IPS DF 19.7 (cell line): ENCODE measurements at places on chromosomes 16 and 17.

- DNase-seq = no peak
Measured at GRCh38 chr17:4969047-4969550, 1.5 kb upstream of the SPAG7 start.

DNA sequence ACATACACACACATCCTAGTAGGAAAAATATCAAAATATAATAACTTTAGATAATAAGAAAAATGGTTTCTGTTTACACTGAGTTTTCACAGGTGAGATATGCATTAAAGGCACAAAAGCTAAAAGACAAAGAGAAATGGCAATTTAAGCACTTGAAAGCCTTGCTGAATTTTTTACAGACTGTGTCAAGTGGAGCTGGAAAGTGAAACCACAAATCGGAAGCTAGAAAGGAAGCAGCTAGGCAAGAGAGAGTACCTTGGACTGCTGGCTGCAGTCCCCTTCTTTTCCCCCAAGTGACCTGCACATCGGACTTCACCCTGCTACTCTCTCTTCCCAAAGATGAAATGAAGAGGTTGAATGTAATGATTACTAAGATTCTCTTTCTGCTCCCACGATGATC, 135.1 kb downstream of the CDH13 start:
- no peak for DNase-seq

- DNase-seq = no peak
Measured at GRCh38 chr17:29880031-29880430, 50.0 kb downstream of the SSH2 start.

GRCh38 chr16:87549627-87550494, 52.4 kb upstream of the JPH3 start:
- DNase-seq = no peak

- DNase-seq = peak; percentile 68
Measured at GRCh38 chr16:23279721-23280153, 22.4 kb upstream of the SCNN1B start.

DNA sequence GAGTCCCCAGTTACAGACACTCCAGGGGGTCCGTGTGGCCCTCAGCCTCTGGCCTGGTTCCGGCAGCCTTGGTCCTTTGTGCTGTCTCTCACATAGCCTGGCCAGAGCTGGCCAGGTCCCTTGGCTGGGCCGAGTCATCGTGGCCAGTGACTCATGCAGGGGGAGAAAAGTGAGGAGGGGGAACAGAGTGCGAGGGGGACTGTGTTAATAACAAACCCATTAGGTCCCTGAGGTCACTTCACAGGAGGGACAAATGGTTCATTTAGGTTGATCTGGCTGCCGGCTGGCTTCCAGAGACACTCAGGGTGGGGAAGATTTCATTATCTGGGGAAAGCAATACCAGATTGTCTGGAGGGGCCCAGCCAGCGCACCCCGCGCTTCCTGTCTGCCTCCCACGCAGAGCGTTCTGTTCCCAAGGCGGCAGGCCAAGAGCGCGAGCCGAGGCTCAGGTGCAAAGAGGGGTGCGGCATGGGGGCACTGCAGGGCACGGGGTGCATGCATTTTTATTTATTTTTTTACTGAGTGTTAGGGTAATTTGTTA, 223.1 kb downstream of the SEC14L1 start:
- no peak for DNase-seq

DNA sequence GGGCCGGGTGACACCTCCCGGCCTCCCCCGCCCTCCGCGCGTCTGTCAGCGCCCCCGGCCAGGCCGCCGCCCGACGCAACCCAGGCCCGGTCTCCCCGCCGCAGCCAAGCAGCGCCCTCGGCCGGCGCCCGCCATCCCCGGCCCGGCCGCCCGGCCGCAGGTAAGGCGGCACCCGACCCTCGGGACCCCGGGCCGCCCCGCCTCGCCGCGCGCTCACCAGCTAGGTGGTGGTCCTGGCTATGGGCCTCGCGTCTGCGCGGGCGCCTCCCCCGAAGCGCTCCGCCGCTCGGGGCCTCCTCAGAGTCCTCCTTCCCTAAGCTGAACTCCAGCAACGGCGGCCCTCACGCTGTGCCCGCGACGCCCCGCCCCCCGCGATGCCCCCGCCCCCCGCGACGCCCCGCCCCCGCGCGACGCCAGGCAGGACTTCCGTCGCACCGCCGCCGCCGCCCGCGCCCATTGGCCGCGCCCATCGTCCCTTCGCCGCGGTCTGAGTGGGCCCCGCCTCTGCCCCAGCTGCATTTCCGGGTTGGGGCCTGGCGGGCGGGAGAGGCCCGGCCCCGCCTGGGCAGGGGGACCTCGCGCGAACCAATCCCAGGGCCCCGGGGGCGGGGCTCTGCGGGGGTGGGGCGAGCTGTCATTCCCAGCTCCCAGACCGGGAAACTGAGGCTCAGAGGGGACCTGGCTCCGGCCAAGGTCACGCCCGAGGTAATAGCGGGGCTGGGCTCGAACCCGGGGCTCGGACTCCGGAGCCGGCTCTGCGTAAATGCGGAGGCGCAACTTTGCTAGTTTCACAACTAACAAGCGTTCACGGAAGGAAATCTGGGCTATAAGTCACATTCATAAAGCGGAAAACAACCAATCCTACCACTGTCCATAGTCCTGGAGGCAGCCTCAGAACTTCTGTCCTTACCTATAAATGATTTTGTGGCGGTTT, 9.0 kb upstream of the KCTD5 start:
- no peak for DNase-seq

- no peak for DNase-seq
Measured at GRCh38 chr17:53724726-53725125, 98.0 kb upstream of the KIF2B start.

DNA sequence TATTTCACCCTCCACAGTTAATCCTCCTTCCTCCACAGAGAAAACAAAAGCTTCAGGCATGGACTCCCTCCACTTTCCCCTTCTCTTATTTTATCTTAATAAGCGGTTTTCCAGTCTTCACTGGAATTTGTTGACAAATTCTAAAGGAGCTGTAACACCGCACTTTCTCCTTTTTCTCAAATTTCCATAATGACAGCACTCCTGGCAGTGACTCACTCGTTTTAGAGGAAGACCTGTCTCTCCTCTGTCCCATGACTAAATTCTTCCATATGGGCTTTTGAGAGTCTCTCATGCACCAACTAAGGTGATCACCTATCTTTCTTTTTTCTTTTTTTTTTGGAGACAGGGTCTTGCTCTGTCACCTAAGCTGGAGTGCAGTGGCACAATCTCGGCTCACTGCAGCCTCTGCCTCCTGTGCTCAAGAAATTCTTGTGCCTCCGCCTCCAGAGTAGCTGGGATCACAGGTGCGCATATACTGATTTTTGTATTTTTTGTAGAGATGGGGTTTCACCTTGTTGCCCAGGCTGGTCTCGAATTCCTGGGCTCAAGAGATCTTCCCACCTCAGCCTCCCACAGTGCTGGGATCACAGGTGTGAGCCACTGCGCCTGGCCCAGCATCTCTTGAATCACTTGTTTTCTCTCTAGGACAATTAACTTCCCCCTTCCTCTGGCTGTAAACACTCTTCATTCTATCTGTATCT, 7.7 kb downstream of the ITGAM start:
- DNase-seq = no peak

DNA sequence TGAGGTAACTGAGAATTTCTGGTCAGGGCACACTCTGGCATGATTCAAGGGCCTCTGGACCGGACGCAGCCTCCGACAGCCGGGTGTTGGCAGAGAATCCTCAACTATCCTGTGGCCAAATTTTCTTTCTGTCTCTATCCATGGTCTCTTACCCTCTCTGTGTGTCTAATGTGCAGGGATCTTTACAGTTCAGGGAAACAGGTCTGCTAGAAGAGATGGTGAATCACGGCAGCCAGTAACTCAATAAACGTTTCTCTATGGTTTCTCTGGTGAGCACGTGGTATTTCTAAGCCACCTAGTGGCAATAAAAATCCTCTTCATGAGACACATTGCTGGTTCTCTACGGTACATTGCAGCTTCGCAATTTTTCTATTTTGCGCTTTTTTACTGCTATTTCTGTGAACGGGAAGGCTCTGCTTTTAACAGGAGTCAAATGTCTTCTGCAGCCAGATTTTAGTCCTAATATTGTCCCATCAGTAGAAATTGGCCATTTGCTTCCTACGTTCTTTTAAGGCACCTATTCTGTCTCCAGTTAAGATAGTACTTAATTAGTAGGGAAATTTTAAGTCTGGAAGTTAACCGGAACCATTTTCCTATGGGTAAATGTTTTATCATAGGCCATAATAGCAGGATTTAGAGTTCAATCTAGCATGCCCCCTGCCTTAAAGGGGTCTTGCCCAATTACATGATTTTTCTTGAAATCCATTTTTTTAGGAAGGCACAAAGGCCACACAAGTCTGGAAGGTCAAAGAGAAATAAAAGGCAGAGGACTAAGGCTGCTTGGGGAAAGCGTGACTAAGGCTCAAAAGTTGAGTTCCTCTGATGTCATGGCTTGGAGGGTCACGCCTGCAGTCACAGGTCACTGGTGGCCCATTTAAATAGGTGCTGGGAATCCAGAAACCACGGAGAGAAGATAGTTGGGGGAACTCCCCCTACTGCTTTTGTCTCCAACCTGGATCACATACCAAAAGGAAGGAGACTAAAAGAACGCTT, 31.5 kb downstream of the QPRT start:
- DNase-seq = no peak

DNA sequence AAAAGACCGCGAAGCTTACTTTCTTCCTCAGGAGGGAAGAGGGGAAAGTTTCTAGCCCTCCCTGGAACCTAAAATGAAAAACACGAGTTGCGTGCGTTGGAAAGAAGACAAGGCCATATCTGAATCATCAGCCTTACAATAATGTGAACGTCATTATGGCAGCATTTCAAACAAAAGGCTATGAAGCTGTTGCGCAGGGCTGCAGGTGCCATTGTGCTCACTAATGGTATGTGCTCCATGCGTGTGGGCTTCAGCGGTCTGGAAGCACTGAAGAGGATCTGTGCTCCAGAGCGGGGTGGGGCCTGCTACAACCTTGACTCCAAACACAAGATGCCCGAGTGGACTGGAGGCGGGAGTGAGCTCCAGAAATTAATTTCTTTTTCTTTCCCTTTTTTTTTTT, 12.1 kb upstream of the CYB5B start:
- no peak for DNase-seq

DNA sequence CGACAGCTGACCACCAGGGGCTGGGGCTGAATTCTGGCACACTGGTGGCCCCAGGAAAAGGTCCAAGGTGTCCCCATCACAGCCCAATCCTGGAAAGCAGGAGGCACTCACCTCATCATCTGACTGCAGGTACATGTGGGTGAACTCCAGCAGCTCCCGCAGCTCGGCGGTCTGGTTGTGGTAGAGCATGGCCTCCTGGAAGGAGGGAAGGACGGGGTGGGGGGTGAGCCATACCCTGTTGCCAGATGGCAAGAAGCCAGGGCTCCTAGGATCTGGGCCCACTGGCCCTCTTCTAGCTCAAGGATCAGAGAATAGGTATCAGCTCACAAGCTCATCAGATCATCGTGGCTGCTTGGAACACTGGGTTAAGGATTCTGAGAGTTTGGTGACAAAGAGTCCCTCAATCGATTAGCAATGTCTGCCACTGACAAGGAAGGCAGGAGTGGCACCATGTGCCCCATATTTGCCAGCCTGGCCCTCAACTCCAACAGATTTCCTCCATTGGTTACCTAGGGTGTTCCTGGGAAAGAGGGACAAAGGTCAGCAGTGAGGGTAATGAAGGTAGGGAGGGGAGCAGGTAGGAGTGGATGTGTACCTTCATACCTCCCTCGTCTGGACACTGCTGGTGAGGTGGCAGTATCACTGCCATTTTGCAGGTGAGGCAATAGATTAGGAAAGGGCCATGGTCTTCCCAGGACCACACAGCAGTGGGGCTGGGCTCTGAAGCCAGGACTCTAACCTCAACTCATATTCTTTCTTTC, 4.9 kb downstream of the P3H4 start:
- DNase-seq = no peak

DNA sequence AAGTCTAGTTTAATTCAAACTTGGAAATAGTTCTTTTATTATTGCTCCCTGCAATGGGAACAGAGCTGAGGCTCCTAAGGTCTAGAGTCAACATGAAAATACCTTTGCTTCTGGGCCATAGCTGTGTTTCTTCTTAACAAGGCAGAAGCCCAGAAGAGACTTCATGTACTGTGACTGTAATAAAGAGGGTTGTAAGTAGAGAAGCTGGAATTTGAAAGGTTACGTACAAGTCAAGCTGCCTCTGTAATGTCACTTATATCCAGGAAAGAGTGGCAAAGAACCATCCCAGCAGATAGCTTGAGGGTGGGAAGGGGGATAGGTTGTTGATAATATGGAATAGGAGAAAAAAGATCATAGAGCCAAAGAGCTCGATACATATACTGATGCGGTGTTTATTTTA, 248.6 kb downstream of the WWOX start:
- DNase-seq = no peak

DNA sequence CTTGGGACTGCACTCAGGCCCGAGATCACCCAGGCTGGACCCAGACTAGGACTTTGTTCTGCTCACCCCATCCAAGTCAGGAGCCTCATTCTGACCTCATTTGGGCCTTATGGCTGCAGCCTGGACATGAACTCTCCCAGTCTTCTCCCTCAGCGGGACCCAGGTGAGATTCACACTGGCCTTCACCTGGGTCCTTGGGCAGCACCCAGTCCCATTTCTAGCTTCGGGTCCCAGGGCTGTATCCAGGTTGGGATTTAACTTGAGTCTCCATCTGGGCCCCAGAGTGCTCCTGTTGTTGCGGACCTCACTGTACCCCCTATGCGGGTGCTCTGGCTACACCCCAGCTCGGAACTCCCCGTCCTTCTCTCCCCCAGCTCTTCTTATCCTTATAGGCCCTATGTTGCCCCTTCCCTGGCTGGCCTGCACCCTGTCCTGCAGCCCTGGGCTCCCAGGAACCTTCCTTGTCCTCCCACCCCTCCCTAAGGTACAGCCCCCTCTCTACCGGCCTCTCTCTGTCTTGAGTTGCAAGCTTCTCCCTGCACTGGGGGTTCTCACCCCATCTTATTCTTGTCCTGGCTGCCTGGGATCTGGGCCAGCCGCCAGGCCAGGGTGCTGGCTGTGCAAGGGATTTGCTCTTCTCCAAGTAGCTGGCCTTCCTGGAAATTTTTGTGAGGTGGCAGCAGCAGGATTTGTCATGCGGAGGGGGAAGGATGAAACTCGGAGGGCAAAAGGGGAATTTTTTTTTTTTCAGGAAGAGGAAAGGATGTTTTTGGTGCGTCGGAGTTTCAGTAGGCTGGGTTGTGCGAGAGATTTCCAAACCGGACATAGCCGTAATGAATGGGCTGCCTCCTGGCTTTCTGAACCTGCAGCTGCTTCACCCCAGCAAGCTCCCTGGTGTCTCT, 904 bp downstream of the MAP2K3 start:
- no peak for DNase-seq
